ENCODE measurements at places on chromosomes 13 and 19.

GRCh38 chr19:10871711-10872545 lies 575 bp downstream of the CARM1 start:
- no peak for DNase-seq

DNA sequence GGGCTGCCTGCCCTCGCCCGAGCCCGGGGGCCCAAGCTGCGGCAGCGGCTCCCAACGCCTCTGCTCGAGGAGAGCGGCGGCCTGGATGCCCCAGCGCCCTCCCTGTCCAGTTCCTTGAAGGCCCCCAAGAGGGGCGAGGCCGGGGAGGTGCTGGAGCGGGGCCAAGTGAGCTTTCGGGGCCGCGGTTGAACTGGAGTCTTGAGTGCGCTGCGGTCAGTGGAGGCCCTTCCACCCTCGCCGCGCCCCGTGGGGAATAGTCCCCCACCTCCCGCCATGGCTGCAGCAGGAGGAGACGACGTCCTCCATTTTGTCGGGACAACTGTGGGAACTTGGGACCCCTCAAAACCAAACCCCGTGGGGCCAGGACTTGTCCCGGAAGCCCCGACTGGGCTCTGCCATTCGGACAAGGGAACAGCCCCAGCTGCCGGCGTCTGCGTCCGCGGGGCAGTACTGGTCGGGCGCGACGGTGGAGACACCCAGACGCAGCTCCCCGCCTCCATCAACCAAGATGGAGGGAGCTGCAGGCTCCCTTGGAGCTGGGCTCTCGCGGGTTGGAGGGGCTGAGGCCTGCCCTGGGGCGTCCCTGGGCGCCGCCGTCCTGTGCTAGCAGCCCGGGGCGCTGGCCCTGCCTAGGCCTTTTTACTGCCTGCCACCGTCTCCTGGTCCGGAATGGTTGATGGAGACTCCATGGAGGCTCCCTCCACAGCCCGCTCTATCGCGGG lies 736 bp upstream of the ZMYM5 start:
- peak; percentile 81 for DNase-seq

DNA sequence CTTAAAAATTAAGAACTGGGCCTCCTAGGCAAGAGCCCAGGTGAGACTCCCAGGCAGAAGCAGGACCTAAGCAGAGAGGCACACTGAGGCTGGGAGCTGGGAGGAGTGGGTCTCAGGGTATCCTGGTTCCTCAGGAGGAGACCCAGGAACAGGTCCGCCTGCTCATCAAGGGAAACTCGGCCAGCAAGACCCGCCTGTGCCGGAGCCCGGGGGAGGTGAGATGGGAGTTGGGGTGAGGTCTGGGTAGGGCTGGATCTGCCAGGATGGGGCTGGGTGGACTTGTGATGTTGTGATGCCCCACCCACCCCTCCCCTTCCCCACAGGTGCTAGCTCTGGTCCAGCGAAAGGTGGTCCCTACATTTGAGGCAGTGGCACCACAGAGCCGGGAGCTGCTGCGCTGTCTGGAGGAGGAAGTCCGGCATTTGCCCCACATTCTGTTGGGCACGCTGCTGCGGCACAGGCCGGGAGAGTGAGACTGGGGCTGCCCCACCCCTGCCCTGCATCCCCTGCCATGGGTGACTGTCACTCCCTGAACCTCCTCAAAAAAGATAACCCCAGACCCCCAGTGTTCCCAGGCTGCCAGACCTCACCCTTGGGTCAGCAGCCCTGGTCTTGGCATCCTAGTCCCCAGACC lies 6.9 kb downstream of the HAUS5 start:
- no peak for DNase-seq

DNA sequence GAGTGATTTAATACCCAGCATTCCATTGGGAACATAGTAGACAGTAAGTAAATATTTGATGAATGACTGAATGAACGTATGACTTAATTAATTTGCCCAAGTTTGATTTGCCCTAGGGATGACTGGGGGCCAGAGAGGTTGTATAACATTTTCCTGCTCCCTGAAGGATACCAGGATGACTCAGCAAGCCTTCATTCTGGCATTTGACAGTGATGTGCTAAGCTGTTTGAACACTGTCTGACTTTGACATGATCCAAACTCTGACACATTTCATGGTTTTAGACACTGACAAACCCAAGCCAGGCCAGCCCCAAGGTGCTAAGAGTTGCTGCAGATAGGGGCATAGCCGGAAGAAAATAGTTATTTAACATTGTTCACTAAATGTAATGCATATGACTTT lies 53.4 kb upstream of the KLF12 start:
- DNase-seq, result no peak

DNA sequence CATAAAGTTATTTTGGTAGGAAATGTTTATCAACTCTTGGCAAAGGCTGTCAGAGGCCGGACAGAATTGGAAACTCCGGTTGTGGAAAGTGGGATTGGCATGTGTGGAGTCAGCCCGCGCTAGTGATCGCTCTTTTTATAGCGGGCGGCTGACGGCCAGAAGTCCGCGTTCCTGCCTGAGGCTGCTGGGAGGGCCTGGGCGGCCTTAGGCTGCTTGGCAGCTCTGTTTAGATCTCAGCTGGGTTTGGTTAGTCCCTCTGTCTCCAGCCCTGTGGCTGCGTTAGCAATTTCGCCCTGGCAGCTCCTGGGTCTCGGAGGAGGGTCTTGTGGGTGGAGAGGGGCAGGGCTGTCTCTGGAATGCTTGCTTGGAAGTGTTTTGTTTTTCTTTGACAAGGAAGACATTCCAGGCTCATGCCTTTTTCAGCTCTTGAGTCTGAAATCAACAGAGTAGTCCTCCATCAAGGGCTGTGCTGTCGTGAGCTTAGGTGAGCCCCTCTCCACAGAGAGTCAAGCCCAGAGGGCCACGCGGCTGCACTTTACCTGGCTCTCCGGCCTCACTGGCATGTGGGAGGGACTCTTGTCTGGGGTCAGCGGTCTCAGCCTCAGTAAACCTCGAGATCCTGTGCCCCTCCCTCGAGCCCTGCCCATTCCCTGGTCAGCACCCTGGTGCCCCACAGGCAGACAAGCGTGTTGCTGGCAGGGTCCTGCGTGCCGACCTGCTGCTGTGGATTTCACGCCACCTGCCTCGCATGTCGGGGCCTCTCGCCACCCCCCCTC lies 22.5 kb downstream of the DOT1L start:
- no peak for DNase-seq

GRCh38 chr13:95122063-95122462 lies 179.2 kb downstream of the ABCC4 start:
- DNase-seq, result no peak

DNA sequence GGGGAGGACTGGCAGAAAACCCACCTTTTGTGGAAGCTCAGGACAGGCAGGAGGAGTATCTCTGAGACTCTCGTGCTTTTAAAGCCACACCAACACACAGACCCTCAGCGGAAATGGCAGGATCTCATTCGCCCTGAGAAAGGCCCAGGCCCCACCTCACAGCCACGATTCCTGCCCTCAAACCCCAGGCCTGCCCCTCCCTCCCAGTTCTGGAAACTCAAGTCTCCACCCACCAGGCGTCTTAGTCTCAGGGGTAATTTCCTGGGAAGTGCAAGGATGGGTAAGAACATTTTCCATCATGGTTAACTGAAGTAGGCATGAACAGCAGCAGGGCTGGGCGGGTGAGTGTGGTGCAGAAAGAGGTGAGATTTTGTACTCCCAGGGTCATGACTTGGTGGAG lies 8.0 kb upstream of the PDE4C start:
- no peak for DNase-seq

GRCh38 chr19:588093-588740 lies 1.5 kb upstream of the HCN2 start:
- DNase-seq, result peak; percentile 43

GRCh38 chr13:40061466-40062450 lies 406.3 kb downstream of the COG6 start:
- no peak for DNase-seq

DNA sequence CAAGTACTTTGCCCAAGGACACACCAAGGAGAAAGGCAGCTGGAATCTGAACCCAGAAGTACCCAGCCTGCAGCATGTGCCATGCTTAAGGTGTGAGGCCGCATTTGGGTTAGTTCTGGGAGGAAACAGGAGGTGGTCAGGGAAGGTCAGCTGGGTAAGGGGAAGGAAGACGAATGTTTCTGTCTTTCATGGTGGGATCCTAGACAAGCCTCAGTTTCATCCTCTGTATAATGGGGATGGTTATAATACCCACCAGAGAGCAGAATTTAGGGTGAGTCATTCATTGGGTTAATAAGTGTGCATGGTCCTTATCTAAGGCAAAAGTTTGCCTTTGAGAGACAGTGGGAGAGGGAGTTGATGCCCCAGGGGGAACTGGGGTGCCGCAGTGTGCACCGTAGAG lies 3.6 kb downstream of the CCDC61 start:
- no peak for DNase-seq

DNA sequence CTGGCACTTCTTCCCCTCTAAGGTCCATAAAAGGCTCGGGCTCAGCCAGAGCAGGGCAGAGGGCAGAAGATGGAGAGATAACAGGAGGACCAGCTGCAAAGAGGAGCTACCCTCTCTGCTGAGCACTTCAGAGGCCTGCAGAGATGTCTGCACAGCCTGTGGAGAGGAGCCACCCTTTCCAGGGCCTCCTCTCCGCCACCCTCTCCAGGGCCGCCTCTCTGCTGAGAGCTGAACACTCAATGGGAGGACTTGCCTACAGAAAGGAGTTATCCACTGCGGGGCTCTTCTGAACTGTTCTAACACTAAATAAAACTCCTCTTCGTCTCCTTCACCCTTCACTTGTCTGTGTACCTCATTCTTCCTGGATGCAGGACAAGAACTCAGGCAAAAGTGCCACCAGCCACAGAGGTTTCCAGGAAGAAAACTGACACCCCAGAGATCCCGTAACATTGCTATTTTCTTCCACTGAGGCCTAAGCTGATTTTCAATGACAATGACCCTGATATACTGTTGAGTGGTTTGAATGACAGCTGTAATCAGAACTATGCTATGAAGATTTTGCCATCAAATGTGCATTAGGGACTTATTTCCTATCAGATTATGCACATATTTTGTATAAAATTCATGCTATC lies 16.2 kb upstream of the TSC22D1 start:
- no peak for DNase-seq

GRCh38 chr13:44159633-44160279 lies 213.9 kb upstream of the SERP2 start:
- no peak for DNase-seq

DNA sequence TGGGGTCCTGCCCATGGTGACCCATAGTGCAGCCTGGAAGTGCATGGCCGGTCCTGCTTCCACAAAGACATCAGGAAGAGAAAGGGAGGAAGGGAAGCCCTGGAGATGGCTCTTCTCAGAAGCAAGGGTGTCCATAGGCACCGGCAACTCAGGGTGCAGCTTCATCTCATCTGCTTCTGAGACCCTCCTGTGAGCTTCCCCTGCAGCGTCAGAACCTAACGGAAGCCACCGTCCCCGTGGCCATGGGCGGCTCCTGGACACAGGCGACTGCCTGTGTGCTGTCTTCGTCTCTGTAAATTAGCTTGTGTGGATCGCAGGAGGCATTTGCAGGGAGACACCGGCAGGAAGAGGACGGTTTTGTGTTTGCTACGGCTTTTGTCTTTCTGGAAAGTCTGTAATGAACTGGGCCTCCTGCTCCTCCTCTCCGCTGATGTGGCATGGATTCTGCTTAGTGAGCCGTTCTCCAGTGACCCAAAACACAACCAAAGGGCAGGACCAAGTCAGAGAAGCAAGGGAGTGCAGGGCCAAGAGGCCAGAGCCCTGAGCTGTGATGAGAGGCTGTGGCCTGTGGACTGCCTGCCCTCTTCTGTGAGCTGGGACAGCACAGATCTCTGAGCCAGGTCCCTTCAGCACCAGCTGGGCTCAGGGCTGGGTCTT lies 2.5 kb downstream of the ATP4B start:
- DNase-seq, result no peak
